ENCODE measurements at places on chromosomes 4 and X.

GRCh38 chr4:17376205-17376604, 135.7 kb downstream of the QDPR start:
- DNase-seq, result no peak

GRCh38 chrX:2910109-2910508, 19.0 kb downstream of the ARSD start:
- DNase-seq, result no peak

GRCh38 chrX:9591496-9591895, 126.6 kb downstream of the TBL1X start:
- DNase-seq, result no peak

- no peak for DNase-seq
Observed at GRCh38 chr4:170325599-170325998, 235.8 kb upstream of the AADAT start.

GRCh38 chr4:84683064-84683850, 100.3 kb downstream of the CDS1 start:
- peak; percentile 62 for DNase-seq
